ENCODE measurements at places on chromosomes 3 and 15.

DNA sequence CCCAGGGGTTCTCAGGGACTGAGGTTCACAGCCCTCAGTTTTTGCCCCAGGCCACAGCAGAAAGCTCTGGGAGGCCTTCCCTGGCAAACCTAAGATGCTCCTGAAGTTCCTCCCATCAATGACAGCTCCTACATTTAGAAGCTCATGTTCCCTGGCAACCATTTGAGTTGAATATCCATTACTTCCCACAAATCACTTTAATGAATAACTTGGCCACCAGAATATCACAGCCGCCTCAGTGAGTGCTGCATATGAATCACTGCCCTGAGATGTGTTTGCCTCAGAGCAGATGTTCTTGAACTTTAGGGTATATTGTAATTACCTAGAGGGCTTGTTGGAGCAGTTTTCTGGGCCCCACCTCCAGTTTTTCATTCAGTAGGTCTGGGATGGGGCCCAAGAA lies 27.4 kb downstream of the SLCO2A1 start:
- DNase-seq, result no peak

DNA sequence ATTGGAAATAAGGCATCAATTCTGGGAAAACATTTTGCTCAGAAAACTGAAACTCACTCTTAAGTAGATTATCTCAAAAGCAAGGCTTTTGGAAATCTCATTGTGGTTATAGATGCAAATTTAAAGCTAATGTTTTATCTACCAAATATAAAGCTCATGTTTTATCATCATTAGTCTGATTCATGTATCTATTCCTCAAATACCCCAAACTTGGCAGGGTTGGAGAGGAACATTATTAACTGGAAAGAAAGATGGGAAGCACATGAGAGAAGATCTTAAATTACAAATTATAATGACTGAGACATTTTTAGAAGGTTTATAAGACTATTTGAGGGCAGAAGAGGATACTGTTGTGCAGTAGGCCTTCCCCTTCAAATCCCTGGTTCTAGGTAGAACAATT lies 137.3 kb upstream of the TGFBR2 start:
- DNase-seq, result no peak

- DNase-seq, result no peak
Observed at GRCh38 chr3:42773409-42773751, 327 bp upstream of the CCDC13 start.

DNA sequence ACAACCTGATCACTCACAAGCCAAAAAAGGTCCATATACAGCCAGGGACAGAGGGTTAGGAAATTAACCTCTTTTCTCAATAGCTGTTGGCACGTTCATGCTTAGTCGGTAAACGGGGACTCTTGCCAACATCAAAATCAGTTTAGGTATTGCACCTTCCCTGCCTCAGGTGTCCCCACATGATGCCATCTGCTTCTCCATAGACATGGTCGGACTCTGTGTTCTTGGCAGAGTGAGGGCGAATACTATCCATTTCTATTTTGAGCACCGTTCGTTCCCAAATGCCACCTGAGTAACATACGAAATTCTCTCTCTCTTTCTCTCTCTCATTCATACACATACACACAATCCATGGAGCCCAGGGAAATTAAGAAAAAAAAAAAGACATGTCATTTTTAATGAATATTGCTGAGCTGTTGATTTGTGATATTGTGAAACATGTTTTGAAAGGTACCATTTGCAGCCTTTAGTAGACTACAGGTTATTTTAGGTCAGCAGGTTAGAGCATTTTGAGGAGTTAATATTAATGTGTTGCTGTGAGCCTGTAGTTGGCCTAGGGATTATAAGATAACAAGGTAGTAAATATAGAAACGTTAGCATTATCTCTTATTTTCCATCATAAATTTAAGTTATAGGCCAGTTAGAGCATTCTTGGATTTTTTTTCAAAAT lies 78.5 kb downstream of the GHSR start:
- DNase-seq, result no peak

GRCh38 chr3:183827809-183828537 lies 2.6 kb upstream of the MAP6D1 start:
- DNase-seq, result no peak

GRCh38 chr3:167813169-167814123 lies 77.9 kb downstream of the SERPINI1 start:
- DNase-seq, result no peak

All from right kidney (tissue), 9 donors.